ENCODE measurements at places on chromosomes 5 and 9.
A peak's percentile ranks its signal among the peaks of the same experiment; 100 is the strongest.

DNA sequence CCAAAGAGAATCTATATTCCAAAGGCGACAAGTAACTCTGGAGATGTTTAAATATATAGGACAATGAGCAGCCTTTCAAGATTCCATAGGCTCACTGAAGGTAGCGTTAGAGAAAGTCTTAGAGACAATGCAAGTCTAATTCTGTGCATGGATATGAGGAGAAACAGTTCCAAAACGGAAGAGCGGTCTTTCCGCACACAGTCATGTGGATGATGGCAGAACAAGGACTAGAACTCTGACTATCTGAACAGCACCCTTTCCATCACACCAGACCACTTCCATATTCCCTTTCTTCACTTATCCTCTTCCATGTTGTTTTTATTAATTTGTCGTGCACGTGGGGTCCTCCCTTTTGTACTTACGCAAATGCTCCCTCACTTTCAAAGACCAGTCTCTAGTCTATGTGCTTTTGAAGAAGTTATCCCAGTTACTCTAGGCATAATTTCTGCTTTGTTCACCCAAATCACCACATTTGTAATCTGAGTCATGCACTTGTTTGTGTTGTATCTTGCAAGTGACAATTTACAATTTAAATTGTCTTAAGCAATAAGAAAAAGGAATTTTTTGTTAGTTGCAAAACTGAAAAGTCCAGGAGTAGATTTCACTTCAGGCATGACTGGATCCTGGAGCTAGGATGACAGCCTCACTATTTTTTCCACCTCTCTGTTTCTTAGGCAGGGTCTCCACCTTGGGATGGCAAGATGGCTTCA lies 116.0 kb upstream of the ADRA1B start:
- no peak for DNase-seq

DNA sequence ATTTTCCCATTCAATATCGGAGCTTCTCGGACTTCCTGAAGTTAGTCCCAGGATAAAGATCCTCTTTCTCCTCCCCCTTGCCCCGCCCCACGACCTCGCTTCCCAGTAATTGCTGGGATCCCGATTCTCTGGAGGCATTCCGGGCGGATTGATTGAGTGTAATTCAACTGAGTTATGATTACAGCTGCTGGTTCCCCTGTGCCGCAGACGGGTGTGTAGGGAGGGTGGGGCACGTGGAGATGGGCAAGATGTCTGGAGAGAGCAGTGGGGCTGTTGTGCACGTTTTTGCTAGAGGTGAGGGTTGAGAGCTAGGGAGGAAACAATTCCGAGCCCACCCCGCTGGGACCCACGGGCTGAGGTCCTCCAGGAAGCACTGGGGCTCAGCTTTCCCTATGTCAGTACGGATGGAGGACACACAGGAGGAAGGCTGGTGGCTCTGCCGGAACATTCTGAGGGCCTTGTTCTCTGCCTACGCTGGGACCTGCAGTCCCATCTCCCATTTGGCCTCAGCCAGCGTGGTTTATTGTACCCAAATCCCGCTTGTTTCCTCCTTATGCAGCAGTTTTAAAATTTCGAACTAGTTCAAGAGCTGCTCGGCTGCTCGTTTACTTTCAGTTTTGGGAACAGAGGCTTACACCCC lies 2.4 kb upstream of the DMRT2 start:
- DNase-seq: no peak

DNA sequence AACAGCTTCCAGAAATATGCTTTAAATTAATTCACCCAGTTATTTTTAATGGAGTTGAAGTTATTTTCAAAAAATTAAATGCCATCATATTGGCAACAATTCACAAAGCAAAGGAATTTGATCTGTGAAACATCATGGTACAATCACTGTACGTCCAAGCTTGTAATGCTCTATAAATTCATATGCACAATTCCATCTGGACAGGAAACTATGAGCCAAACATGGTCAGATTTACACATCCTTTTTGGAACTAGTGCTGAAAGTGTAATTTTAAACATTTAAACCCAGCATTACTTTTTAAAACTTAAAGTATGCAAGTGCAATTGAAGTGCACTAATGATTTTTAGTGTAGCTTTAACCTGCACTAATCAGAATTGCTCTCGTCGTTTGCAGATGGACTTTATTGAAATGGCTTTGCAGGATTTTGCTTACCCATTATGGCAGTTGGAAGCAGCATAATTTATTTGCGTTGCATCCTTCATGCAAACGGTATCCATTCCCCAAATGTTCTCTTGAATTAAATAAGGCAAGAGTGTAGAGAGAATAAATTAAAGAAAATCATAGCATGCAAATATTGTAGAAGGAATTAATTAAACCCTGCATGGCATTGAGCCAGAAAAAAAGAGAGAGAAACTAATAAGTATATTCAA lies 21.0 kb upstream of the OR13F1 start:
- no peak for DNase-seq

DNA sequence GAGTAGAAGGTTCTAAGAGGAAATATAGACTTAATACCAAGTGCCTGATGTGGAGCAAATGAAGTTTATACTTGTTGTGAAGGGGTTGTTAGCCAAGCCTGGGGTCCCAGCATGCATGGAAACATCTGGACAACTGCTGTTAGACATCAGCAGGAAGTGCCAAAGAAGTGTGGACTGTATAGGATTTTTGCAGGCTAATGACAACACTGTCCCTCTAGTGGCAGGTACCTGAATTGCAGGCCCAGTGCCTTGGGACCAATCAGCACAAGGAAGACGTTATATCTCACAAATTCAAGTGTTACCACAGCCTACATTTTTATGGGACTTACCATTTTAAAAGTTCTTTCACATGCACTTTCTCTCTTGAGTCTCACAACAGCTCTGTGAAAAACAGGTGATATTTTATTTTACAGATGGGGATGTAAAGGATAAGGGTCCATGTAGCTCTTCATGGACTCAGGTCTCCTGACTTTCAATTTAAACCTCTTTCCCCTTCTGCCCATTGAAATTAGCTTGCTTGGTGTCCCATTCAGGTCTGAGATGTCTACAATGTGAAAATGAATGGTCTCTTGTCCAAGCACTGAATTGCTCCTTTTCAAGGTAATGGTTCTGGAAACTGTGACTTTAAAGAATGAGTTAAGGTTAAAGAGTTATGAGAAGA lies 89.0 kb upstream of the MAP1B start:
- DNase-seq: peak; percentile 19

DNA sequence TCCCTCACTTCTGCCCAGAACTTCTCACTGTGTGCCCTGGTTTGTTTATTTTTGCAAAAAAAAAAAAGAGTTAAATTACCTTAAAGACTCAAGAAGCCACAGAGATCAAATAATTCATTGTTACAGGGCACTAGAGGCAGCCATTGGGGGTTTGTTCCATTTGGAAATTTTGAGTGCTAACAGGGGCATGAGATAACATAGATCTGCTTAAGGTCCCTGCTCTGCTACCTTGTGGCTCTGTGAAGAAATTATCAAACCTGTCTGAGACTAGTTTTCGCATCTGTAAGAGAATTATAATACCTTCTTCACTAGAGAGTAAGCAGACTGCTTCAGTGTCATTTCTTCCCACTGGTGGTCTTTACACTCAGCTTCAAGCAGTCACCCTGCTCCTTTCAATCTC lies 394 bp downstream of the TLR4 start:
- no peak for DNase-seq

DNA sequence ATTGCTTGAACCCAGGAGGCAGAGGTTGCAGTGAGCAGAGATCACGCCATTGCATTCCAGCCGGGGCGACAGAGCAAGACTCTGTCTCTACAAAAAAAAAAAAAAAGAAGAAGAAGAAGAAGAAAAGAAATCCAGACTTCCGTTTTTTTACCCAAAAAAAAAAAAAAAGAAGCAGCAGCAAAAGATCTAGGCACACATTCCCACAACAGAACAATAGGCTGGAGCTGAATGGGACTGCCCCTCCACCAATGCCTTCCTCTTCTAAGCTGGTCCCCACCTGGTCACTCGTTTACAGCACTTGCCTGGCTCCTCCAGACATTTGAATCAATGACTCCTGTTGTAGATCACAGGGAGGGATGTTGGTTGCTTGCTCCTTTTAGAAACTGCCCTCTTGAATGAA lies 1.6 kb upstream of the LMAN2 start:
- no peak for DNase-seq

- no peak for DNase-seq
These were observed 24.7 kb downstream of the TSC1 start for GRCh38 chr9:132919614-132920268.

GRCh38 chr9:16119261-16120230 lies 566.7 kb downstream of the CCDC171 start:
- DNase-seq: peak; percentile 91

Data from NCI-H226 (cell line).